NCI-H446 (cell line): ENCODE measurements at places on chromosomes 7 and 10.

DNA sequence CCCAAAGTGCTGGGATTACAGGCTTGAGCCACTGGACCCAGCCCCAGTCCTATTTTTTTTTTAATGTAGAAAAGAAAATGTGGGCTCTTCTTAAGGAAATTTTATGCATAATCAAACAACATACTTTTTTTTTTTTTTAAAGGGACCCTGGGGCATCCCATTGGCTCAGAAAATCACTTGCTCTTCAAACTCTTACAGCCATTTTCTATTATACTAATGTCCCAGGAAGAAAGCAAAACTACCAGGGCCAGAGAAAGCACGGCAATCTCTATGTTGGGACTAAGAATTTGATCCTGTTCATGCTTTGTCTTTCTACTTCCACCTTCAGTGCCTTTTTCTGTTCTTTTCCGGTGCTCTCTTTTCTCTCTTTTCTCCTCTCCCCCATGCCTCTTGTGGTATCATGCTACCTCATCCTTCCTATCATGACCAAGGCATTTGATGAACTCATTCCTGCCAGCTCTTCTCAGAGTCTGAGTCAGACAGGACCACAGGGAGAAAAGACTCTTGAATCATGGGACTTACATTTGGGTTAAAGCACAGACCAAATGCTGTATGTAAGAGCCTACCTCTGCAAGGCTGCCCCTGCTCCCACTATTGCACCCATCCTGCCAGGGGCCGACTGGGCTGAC is 76.4 kb upstream of the CCNY start:
- DNase-seq, result no peak

- no peak for DNase-seq
Measured at GRCh38 chr7:158353606-158354570, 233.7 kb downstream of the PTPRN2 start.

DNA sequence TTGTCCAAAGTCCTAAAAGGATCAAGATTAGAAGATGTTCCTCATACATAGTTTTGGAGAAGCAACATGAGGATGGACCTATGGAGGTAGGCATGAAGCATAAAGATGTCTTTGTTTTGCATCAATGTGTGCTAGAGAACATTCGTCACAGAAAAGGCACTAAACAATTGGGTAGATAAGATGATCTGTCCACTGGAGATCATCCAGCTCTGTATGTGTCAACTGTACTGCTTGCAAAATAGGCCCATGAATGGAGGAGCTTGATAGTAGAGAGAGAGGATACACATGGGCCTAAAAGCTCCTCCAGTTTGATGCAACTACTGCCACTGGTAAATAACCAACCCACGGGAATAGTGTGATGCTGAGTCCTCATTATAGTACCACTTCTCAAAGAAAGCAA is 286.4 kb upstream of the HGF start:
- no peak for DNase-seq

DNA sequence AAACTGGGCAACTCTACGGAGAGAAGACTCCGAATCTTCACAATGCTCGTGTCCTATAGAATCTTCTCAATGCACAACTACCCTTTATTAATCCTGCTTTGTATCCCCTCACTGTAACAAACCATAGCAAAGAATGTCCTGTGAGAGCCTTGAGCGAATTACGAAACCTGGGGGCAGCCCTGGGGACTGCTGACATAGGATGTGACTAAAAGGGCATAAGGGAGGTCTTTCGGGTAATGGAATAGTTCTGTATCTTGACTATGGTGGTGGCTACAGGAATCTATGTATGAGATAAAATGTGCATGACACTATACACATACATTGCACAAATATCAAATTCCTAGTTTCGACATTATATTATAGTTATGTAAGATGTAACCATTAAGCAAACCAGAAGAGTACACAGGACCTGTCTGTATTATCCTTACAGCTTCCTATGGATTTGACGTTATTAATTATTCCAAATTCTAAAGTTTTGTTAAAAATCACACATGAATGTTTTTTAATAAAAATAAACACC is 162.5 kb upstream of the KCTD7 start:
- no peak for DNase-seq

- no peak for DNase-seq
Measured at GRCh38 chr10:132520177-132520811, 17.3 kb upstream of the INPP5A start.

- no peak for DNase-seq
Measured at GRCh38 chr7:157507987-157508386, 171.2 kb downstream of the DNAJB6 start.

GRCh38 chr10:118840071-118840775 is 85.5 kb upstream of the CACUL1 start:
- no peak for DNase-seq

- DNase-seq, result no peak
Measured at GRCh38 chr10:86520871-86521677, 518 bp downstream of the WAPL start.

DNA sequence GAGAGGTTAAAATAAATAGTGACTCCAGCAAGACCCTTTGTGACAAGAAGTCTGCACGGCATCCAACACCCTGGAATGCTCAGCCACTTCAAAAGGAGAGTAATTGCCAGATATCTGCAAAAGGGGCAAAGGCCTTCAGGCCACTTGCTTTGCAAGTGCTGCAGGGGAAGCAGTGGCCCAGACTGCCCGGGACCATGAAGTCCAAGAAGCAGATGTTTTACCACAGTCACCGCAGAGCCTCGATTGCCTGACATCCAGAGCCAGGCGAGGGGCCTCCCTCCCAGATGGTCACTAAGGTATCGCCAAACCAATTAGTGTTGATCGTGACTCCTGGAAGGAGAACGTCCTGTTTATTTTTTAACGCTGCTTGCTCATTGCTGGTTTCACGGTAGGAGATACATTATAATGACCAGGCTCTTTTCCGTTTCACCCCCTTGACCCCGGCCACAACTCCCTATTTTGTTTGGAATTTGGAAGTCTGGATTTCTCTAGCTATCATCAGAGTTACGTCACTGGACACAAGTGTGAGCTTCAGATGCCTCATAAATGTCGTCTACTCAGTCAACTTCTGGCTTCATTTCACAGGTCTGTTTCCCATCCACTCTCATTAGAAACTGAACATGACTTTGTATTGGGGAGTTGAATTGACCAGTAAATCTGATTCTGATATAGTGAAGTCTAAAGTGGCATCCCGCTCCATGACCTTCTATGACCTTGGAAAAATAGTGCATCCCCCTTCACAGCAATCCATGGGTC is 276.2 kb downstream of the WDR11 start:
- DNase-seq, result no peak

DNA sequence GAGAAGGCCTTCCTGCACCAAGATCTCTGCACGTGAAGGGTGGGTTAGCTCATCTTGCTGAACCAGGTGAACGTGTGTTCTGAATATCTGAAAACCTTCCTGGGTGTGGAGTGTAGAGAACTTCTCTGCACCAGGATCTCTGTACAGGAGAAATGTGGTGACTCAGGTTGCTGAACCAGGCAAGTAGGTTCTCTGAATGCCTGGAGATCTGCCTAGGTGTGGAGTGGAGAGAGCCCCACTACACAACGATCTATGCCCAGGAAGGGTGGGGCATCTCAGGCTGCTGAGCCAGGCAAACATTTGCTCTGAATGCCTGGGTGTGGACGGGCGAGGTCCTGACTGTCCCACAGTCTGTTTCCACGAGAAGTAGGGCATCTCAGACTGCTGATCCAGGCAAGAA is 1002.3 kb upstream of the KCND2 start:
- DNase-seq, result no peak

DNA sequence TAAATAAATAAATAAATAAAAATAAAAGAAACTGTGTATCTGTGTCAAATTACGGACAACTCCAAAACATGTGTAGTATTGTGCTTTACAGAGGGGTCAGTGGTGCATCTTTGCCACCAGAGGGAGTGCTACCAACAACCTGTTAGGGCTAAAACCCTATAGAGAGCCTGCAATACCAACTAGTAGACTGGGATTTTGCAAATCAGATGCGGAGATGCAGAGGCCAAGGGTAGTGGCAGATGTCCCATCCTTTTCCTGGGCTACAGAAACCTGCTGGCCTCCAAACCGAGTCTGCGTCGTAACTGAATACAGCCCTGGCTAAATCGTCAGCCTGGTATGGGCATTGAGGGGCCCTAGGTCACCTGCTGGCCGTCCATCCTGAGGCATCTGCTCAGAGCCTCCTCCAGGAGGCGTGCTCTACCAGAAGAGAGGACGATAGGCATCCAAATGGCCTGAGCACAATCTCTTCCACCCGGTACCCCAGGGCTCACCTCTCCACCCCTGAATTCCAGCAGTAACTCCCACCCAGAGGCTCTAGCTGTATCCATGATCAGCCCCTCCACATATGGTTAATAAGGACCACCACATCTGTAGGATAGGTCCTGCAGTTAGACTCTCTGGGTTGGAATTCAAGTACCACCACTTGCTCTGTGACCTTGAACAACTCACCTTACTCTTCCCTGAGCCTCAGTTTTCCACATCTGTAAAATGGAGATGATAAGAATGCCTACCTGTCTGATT is 6.2 kb upstream of the RRP12 start:
- peak; percentile 67 for DNase-seq

GRCh38 chr7:126608339-126608776 is 644.4 kb downstream of the GRM8 start:
- no peak for DNase-seq

GRCh38 chr10:7563770-7564169 is 103.0 kb downstream of the ITIH5 start:
- no peak for DNase-seq

DNA sequence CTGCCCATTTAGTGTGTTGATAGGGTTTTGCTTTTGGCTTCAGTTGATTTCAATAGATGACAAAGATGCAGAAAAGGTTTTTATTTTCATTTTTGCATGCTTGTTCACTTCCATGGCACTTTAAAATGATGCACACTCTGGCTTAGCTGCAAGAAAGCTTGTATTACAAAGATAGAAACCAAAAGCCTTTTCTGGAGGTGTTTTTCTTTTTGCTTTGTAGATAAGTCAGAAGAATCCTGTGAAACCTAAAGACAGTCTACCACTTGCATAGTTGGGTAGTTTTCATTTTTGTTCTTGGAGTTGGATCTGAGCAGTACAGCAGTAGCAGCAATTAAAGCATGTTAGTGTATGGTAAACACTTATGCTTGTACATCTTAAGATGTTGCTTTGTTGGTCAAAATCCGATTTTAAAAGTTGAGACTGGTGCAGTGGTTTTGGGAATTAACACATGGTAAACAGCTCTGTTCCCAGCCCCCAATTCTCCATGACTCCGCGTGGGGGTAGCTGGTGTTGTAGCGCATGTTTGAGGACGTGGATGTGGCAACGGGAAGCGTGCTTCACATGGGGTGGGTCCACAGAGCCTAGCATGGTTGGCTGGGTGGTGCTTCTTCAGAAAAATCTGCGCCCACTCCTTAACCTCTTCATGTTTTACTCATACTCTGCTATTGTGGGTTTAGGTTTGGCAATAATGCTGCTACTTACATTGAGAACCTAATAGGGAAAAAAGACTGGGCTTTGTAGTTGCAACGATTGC is 19.8 kb downstream of the CCNY start:
- no peak for DNase-seq

- no peak for DNase-seq
Measured at GRCh38 chr7:86326847-86327246, 316.9 kb upstream of the GRM3 start.

- DNase-seq, result no peak
Measured at GRCh38 chr7:32494946-32495297, 367 bp upstream of the AVL9 start.

DNA sequence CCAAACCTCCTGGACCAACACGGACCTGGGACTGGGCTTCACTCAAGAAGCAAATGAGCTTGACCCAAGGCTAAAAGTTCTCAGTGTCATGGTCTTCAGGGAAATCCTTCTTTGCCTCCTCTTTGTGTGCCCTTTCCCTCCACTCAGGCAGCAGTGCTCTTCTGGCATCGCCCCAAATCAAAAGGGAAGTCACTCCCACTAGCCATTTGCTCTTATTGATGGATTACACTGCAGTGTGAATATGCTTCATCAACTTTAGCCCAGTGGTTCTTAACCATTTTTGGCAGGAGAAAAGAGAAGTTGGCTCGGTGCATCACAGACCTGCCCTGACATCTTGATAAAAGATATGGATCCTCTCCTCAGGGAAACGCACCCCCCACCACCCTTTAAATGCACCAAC is 19.2 kb upstream of the IKZF1 start:
- peak; percentile 69 for DNase-seq

GRCh38 chr7:47763063-47763974 is 181.4 kb upstream of the TNS3 start:
- DNase-seq, result no peak

DNA sequence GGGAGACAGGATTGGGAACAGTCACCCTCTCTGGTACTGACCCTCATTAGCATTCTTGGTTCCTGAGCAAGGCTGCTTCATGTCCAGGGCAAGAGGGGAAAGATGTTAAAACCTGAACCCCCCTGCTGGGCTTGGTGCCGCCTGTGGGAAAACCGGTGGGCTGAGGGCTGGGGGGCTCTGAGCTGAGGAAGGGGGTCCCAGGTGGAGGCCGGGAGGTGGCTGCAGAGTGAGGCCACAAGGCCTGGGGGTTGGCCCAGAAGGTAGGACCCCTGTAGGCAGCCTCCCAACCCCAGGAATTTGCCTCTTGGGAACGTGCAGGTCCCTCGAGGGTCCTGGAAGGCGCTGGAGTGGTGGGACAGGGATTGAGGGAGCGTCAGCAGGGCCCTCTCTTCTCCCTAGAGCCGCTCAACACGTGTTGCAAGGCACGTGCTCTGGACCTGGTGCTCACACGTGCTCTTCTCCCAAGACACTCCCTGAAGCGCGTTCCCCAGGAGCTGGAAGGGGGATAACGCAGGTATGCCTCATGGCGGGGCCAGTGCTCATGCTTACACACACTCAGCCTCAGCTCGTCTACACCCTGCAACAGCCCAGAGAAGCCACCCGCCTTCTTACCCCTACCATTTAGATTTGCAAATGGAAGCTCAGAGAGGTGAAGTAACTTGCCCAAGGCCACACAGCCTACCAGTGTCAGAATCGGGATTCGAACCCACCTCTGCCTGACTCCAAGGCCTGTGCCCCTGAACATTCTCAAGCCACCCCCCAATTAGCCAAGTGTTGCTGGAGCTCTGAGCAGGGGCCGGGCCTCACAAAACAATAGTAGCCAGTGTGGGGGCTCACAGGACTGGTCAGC is 64.4 kb downstream of the LHPP start:
- DNase-seq, result no peak

DNA sequence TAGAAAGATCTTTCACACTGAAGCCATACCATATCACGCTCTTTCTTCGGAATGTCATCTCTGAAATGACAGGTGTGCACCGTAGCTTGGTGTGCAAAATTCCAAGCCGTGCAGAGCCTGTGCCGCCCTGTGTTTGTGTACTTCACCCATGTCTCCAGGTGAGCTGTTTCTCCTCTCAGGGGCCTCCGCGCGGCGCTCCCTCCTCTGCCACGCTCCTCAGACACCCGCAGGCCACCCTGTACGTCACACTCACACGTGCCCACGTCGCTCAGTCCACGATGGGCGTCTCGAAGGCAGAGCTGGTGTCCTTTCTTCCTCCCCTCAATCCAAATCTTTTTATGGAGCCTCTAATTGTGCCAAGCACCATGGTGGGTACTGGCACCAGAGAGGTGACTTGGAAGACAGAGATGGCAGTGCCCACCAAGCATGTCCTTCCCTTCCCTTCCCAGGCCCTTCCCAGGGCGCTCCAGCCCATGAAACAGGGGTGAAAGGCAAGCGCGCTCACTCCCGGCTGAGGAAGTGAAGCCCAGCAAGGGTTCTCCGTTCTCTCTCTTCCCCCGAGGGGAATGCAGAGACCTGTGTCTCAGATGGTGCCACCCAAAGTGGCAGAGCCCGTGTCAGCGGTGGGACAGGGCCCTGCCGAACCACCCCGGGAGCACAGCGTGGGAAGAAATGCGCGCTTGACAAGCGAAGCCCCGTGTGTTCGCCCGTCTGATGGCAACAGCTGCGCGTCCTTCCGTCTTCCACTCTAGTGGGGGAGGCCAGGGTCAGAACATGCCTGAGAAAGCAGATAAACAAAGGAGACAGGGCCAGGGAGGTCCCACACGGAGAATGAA is 292.5 kb upstream of the SHH start:
- no peak for DNase-seq
